Activated CD4-positive, alpha-beta T cell treated with anti-CD3 and anti-CD28 coated beads for 36 hours (primary cell): ENCODE measurements at places on chromosomes 6 and 20. TPM values are rescaled to one million over a fixed set of nuclear protein-coding genes. Genes with fewer than 3 reads are reported as not detected.

DNA sequence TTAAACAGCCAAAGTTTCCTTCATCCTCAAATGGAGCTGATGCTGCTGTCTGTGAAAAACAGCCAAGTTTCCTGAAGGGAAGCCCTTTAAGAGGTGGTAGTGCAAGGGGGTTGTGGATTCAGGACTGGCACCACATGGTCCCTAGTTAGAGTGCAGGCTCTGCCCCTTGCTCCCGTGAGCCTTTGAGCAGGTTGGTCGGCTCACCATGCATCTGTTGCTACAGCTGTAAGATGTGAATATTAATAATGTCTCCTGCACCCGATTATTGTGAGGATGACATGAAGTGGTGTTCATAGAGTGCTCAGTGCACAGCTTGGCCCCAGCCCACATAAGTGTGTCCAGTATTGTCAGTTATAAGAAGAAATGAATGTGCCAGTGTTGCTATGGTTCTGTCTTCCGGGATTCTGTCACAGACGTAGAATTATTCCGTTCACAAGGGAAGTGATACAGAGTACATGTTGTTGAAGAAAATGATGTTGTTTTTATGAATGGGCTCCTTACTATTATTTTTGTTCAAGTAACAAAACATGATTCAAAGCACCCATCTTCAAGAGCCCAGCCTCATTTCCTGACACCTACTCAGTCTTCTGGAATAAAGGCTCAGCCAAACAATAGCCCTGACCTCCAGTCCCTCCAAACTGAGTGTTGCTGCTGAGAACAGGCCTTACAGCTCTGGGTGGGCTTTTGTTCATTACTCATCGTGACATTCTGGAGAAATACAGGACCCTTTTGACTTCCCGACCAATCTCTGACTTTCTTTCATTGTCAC, 2.9 kb upstream of the PKIG start:
- DNase-seq = no peak

GRCh38 chr6:100440935-100441334, 23.8 kb downstream of the SIM1 start:
- DNase-seq = no peak

- no peak for DNase-seq
Observed at GRCh38 chr20:32357375-32357868, 709 bp upstream of the ASXL1 start.

- peak; percentile 99 for DNase-seq
Observed at GRCh38 chr6:31702819-31703716, at the start of gene ABHD16A. Gene ABHD16A (minus strand): TSS chr6:31703324. CDS start chr6:31703281, 43 bp downstream.

DNA sequence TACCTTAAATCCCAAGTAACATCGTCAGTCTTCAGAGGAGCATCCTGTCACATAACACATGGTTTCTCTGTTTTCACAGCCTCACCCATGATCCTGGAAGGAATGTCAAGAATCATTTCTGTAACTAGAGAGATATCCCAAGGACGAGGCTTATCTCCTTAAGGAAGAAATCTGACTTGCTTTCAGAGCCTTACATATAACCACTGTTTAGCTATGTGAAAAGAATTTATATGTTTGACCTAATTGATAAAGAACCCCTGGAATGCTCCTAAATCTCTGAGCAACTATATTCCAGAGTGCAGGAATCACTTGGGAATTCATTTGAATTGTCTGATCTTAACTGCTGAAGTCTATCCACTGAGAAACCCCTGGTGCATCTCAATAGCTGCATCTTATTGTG, 243.1 kb downstream of the ALDH8A1 start:
- no peak for DNase-seq

DNA sequence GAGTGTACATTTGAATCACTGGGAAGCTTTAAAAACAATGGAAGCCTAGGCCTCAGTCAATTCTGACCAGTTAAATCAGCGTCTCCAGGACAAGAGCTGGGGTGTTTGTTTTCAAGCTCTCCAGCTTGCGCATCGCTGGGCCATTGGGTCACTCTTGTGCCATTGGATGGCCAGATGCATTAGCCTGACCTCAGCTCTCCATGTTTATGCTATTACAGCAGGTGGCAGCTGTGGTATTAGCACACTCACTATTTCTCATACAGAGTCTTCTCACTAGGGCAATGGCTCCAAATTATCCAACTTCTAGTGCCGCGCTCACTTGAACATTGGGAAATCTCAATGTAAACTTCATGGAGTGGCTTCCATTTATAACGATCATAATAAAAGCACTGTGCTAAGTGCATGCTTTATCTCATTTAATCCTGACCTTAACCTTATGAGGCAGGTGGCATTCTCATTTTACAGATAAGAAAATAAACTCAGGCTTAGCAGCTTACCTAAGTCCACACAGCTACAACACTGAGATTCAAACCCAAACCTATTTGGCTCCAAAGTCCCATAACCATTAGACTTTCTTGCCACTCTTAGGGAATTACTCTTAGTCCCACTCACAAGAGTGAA, 108.8 kb downstream of the PPP1R14C start:
- no peak for DNase-seq

The APCDD1L gene
- not detected for total RNA-seq

The SEMG1 gene
- total RNA-seq = not detected
